ENCODE measurements at places on chromosomes 13 and 19. TPM values are rescaled to one million over a fixed set of nuclear protein-coding genes. Genes with fewer than 3 reads are reported as not detected.

The KCTD15 gene
- 0.14 TPM for total RNA-seq

The RFPL4AL1 gene
- not detected for total RNA-seq

The LHB gene
- total RNA-seq: not detected

The ZNF546 gene
- total RNA-seq: 2.4 TPM

The STOML3 gene
- not detected for total RNA-seq

The ATCAY gene
- total RNA-seq: not detected

The SLITRK5 gene
- total RNA-seq: not detected

The CLEC17A gene
- not detected for total RNA-seq

The IRGC gene
- total RNA-seq: not detected

The A1BG gene
- 29.9 TPM for total RNA-seq

The CCL25 gene
- total RNA-seq: not detected

The ZNF296 gene
- 2.6 TPM for total RNA-seq

The STAP2 gene
- total RNA-seq: 0.65 TPM

The PARP4 gene
- 20.1 TPM for total RNA-seq

Measured in CD8-positive, alpha-beta T cell (primary cell).